Neural progenitor cell (in vitro differentiated cells): ENCODE measurements at places on chromosomes 7 and 10. TPM values are rescaled to one million over a fixed set of nuclear protein-coding genes. Genes with fewer than 3 reads are reported as not detected.

The FBXL13 gene
- 4.3 and 8.2 TPM in 2 replicates for total RNA-seq

The PLEKHS1 gene
- total RNA-seq: not detected in 2 replicates

The RAMP3 gene
- not detected in 2 replicates for total RNA-seq

The PRF1 gene
- not detected in 2 replicates for total RNA-seq

The CCDC172 gene
- not detected in 2 replicates for total RNA-seq

The TAS2R41 gene
- total RNA-seq: not detected in 2 replicates

The CTAGE4 gene
- total RNA-seq: 0.43 and 1.1 TPM in 2 replicates

The C10orf62 gene
- total RNA-seq: not detected in 2 replicates

The ADARB2 gene
- total RNA-seq: 0.99 TPM in 1 of 2 replicates, not detected in the other

The BICC1 gene
- total RNA-seq: 0.25 and 0.41 TPM in 2 replicates

The SLC18A3 gene
- not detected in 2 replicates for total RNA-seq

The OPN1SW gene
- 0.46 TPM in 1 of 2 replicates, not detected in the other for total RNA-seq

The C10orf53 gene
- not detected in 2 replicates for total RNA-seq

The ENTPD1 gene
- total RNA-seq: 0.46 and 1.6 TPM in 2 replicates

The FOXP2 gene
- total RNA-seq: 0.25 and 1.1 TPM in 2 replicates

The CLCN1 gene
- not detected in 2 replicates for total RNA-seq

The CHST3 gene
- 9.1 and 11.9 TPM in 2 replicates for total RNA-seq

The GRM3 gene
- 13.6 and 22.2 TPM in 2 replicates for total RNA-seq

The H2BK1 gene
- total RNA-seq: not detected in 2 replicates

The NACAD gene
- total RNA-seq: 0.39 and 1.5 TPM in 2 replicates

The SORCS1 gene
- 11.1 and 15.2 TPM in 2 replicates for total RNA-seq

The NEURL1 gene
- total RNA-seq: 0.06 and 1.5 TPM in 2 replicates

The MSRB2 gene
- total RNA-seq: 15.2 and 17.2 TPM in 2 replicates

The NME8 gene
- 0.34 and 9.0 TPM in 2 replicates for total RNA-seq

The ENO4 gene
- 0.84 and 10.0 TPM in 2 replicates for total RNA-seq

The ZNF488 gene
- total RNA-seq: not detected in 2 replicates

The MALRD1 gene
- 0.11 and 0.71 TPM in 2 replicates for total RNA-seq

The CPA2 gene
- total RNA-seq: 0.65 and 0.82 TPM in 2 replicates

The LEP gene
- total RNA-seq: not detected in 2 replicates

The PON1 gene
- 1.7 and 1.8 TPM in 2 replicates for total RNA-seq

The CUL1 gene
- total RNA-seq: 74.2 and 89.3 TPM in 2 replicates

The IFIT2 gene
- total RNA-seq: 0.06 and 0.22 TPM in 2 replicates

The TYW1B gene
- 3.6 and 4.4 TPM in 2 replicates for total RNA-seq

The UNCX gene
- not detected in 2 replicates for total RNA-seq

The DYNC1I1 gene
- total RNA-seq: 0.53 and 0.79 TPM in 2 replicates

The SPDYE3 gene
- total RNA-seq: not detected in 2 replicates

The RPEL1 gene
- total RNA-seq: not detected in 2 replicates

The ANXA8 gene
- not detected in 2 replicates for total RNA-seq

The EPO gene
- total RNA-seq: 0.09 and 0.58 TPM in 2 replicates

The NKX1-2 gene
- not detected in 2 replicates for total RNA-seq

The ADRB1 gene
- total RNA-seq: 0.09 TPM in 1 of 2 replicates, not detected in the other

The CALHM1 gene
- 0.06 TPM in 1 of 2 replicates, not detected in the other for total RNA-seq

The SGCE gene
- 74.1 and 169 TPM in 2 replicates for total RNA-seq

The HOXA6 gene
- total RNA-seq: not detected in 2 replicates

The SAMD8 gene
- 25.7 and 39.5 TPM in 2 replicates for total RNA-seq

The APBB1IP gene
- total RNA-seq: not detected in 2 replicates

The DNA2 gene
- 51.6 and 85.4 TPM in 2 replicates for total RNA-seq
